SK-MEL-5 (cell line): ENCODE measurements at places on chromosomes 3 and 15. TPM values are rescaled to one million over a fixed set of nuclear protein-coding genes. Genes with fewer than 3 reads are reported as not detected.
A peak's percentile ranks its signal among the peaks of the same experiment; 100 is the strongest.

DNA sequence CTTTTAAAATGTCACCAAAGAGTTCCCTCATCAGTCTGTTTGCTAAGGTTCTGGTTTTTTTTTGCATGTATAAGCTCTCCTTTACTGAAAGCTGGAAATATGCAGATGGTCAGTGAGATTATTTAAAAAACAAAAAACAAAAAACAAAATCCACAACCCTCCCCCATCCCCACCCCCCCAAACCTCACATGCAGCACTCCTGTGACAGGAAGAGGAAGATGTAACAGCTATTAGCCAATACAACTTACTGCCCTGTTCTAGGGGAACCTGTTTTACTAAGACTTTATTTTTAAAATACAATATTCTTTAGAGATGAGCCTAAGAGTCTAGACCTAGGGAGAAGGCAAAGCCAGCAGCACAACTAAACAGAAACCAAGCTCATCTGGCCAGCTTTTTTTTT is 39.5 kb downstream of the ANP32A start:
- DNase-seq = no peak

The SLC41A3 gene
- 37.9 and 42.1 TPM in 2 replicates for total RNA-seq

- DNase-seq = peak; percentile 96
Observed at GRCh38 chr15:81182031-81182755, 14.5 kb upstream of the IL16 start.

GRCh38 chr3:184362668-184363546 is 1.4 kb downstream of the POLR2H start:
- DNase-seq = peak; percentile 98

GRCh38 chr3:26622621-26623418 is at the start of gene LRRC3B:
LRRC3B (plus strand) TSS chr3:26622772; CDS start chr3:26709673, 86,901 bp downstream.
- DNase-seq = no peak

DNA sequence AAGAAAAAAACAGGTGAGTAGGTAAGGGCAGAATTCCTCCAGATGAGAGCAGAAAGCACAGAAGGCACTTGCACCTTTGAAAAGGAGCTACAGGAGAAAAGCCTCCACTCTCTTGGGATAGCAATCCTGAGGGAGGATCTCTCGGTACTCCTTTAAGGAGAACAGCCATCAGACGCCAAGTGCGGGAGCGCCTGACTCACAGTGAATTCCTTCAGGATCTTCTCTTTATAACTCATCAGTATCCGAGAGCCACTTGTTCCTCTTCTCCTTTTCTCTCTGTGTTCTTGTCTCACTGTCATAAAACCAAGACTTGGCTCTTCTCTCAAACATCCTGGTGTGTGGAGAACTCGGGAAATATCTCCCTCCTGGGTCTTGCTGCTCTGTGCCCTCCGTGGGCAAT is 10.1 kb upstream of the GOLGA8J start:
- no peak for DNase-seq

DNA sequence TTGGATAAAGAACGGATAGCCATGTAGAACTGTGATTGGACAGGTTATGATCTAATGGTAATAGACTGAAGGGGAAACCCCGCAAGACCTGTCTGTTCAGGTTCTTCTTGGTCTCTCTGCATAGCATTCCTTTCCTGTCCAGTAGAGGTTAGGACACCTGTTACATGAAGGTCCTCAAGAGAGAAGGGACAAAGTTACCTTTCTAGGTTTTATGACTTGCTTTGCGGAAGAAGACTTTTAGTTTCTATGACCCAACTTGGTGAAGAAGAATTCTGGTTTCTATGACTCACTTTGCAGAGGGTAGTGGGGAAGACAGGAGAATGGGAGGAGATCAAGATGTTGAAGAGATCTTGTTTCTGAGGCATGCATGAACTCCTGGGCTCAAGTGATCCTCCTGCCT is 97.9 kb upstream of the C3orf80 start:
- no peak for DNase-seq

- DNase-seq = peak; percentile 58
Observed at GRCh38 chr3:183502237-183503181, 53.0 kb downstream of the KLHL6 start.

GRCh38 chr3:13120928-13121552 is 47.8 kb upstream of the IQSEC1 start:
- DNase-seq = no peak

DNA sequence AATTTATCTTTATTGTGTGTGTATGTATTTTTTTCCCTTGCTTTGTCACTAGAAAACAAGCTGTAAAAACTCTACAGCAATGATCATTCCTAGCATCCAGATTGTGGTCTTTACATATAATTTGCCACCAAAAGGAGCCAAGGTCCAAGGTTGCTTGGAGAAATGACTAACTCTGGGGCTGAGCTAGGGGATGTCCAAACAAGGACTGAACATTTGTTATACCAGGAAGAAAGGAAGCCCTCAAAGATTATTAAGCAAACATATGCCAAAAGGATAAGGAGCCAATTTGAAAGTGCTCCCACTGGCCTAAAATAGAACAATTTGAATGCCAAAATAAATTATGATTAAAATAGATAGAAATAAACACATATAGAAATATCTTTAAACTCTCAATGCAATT is 293.3 kb downstream of the ZIC1 start:
- no peak for DNase-seq

- no peak for DNase-seq
Observed at GRCh38 chr3:155236473-155236872, 57.0 kb downstream of the STRIT1 start.

The AGBL1 gene
- not detected in 2 replicates for total RNA-seq

GRCh38 chr3:130392266-130392665 is 46.8 kb downstream of the COL6A5 start:
- DNase-seq = no peak

- DNase-seq = no peak
Observed at GRCh38 chr3:152874896-152875749, 40.2 kb downstream of the P2RY1 start.

- DNase-seq = no peak
Observed at GRCh38 chr3:182783106-182783505, 10.2 kb upstream of the ATP11B start.

DNA sequence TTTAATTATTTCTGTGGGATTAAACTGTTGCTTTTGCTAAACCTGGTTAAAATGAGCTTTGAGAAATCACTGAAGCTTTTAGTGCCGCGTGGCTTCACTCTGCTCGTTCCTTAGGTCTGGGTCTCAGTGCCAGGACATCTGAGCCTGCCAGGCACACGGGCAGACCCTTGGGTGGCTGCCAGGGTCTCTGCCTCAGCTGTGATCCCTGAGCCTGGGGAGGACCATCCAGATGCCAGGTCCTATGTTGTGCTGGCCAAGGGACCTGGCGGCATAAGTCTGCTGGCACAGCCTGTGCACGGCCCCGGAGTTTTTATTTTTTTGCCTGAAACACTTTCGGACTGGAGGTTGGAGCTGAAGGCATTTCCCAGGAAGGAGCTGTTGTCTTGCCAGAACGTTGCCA is 328.1 kb downstream of the LRTM1 start:
- no peak for DNase-seq

GRCh38 chr3:96996009-96996408 is 181.6 kb downstream of the EPHA6 start:
- no peak for DNase-seq

The OCA2 gene
- total RNA-seq = 200 and 219 TPM in 2 replicates

- no peak for DNase-seq
Observed at GRCh38 chr3:185632996-185633395, 46.9 kb downstream of the SENP2 start.

- DNase-seq = no peak
Observed at GRCh38 chr3:47825590-47825989, 22.7 kb downstream of the DHX30 start.

- no peak for DNase-seq
Observed at GRCh38 chr3:34034840-34035239, 236.4 kb downstream of the PDCD6IP start.

DNA sequence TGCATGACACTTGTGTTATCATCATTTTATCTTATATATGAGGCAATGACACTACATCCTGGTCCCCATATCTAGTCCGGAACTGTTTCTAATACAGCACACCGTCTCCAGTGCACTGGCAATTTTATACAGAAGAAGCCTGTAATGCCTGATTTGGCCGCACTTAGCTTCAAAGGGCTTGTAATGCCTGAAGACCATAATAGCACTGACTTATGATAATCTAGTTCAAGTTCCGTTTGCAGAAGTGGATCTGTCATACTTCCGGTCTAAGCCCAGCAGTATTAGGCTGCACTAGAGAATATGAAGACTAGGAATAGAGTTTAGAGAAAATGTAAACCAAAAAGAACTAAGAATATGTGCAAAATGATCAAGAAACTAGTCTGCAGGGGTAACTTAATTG is 1.3 kb downstream of the BNIP2 start:
- peak; percentile 47 for DNase-seq

DNA sequence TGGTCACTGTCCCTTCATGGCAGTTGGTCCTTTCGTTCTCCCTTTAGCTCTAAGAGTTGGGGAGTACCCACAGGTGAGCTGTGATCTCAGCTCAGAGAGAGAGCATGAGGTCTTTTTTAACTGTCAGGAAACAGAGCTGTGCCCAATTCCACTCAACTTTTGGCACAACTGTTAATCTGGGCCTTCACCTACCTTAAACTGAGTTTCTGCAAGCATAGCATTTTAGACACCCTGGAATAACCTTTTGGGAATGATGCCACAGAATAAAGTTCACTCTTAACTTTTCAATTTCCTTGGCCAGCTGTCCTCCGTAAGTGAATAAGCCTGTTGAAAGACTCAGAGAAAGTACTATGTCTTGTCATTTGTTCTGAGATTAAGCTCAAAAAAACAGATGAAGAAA is 35.9 kb downstream of the TUBGCP4 start:
- no peak for DNase-seq

GRCh38 chr15:68275165-68275746 is 2.3 kb upstream of the FEM1B start:
- DNase-seq = no peak

The POLQ gene
- total RNA-seq = 5.6 and 5.7 TPM in 2 replicates

The SAMD7 gene
- total RNA-seq = not detected in 2 replicates

The MYEF2 gene
- total RNA-seq = 1.9 and 4.1 TPM in 2 replicates

The FEZF2 gene
- not detected in 2 replicates for total RNA-seq

GRCh38 chr15:100350434-100351226 is 8.9 kb upstream of the ADAMTS17 start:
- no peak for DNase-seq

DNA sequence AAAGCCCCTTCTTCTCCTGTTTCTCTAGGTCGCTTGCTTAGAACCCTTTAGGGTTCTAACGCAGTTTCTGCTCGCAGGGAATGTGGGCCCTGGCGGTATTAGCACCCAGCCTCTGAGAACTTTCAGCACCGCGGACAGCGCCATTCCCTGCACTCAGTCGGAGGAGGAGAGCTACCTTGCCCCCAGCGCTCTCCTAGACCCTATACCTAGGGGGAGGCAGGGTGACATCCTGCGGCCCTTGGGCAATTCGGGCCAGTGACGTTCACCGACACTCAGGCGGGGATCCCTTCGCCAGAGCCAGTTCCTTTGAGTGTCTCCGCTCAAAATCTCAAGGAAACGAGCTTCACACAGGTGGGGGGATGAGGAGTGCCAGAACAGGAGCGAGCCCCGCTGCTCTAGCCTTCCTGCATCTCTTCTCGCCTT is 1.3 kb downstream of the SLC7A14 start:
- peak; percentile 58 for DNase-seq

- no peak for DNase-seq
Observed at GRCh38 chr3:114799816-114800215, 347.3 kb downstream of the ZBTB20 start.

- DNase-seq = no peak
Observed at GRCh38 chr3:145387211-145387610, 773.8 kb downstream of the PLOD2 start.

The IL17RC gene
- total RNA-seq = 49.0 and 49.1 TPM in 2 replicates

GRCh38 chr15:57865294-57865693 is 158.8 kb downstream of the POLR2M start:
- peak; percentile 20 for DNase-seq

DNA sequence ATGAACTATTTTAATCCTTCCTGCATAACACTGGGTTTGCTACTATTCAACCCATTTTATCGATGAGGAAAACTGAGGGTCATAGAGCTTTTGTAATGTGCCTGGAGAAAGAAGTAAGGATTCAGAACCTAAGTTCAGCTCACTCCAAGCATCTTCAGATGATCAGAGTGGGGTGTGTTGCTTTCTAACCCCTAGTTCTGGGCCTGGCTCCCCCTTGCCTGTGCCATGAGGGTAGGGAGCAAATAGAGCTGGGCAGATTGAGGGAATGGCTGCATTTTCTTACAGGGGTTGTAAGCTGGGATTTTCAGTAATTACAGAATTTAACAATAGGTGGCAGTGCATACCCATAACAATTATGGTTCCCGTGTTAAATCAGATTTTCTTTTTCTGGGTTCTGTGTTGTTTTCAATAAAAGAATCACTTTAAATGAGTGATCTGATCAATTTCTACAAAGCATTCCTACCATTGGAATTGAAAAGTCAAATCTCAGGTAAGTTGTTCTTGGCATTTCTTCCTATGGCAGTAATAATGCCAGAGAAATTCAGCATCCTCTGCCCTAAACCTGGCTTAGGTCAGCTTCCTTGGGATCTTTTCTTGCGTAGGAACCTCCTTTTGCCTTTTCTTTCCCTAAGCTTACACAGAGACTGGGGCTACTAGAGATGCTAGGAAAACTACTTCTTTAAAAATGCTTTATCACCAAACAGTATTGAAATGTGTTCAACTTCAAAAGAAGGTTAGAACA is 103.8 kb upstream of the IL12A start:
- peak; percentile 57 for DNase-seq

GRCh38 chr3:167166012-167166411 is 214.1 kb downstream of the ZBBX start:
- DNase-seq = no peak

The GNAT1 gene
- not detected in 2 replicates for total RNA-seq

The TERC gene
- 2.5 and 10.4 TPM in 2 replicates for total RNA-seq

DNA sequence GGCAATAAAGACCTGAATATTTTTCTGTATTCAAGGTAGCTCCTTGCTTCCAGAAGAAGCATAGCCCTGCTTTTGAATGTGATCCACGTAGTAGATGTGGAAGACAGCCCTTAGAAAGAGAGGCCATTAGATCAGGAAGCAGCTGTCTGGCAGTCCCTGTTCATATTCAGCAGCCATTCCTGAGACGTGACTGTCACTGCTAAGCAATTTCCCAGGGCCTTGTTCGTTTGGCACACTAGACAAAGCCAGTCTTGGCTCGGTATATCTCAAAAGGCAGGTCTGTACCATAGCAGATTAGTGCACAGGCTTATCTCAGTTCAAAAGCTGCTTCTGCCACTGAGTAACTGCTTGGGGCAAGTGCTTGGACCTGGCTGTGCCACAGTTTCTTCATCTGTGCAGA is 287.8 kb upstream of the MCTP2 start:
- DNase-seq = no peak

GRCh38 chr3:139718415-139718814 is 40.6 kb upstream of the NMNAT3 start:
- peak; percentile 72 for DNase-seq

DNA sequence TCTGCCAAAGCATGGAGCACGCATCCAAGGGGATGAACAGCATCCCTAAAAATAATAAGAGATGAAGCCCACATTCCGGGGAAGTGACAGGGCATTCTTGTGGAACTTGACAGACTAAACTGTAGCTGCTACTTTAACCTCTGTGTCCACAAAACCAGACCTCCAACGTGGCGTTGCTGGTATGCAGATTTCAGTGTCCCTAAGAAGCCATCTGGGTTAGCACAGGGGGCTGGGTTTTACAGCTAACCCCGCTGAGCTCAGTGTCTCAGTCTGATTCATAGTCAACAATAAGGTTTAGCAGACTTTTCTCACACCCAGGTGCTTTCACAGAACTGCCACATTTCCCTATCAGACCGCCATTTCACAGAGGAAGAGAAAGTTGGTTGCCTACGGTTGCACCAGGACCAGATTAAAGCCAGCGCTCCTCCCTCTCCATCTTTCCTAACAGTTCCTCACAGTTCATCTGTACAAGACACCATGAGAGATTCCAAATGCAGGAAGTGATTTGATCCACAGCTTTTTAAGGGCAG is 61.6 kb upstream of the CTDSPL start:
- DNase-seq = no peak

The IMPG2 gene
- total RNA-seq = 0.03 TPM in 1 of 2 replicates, not detected in the other

- no peak for DNase-seq
Observed at GRCh38 chr3:158846803-158847451, 45.1 kb downstream of the MFSD1 start.

The FES gene
- 0.16 TPM in 1 of 2 replicates, not detected in the other for total RNA-seq
